ENCODE measurements at places on chromosomes 6 and 20.

DNA sequence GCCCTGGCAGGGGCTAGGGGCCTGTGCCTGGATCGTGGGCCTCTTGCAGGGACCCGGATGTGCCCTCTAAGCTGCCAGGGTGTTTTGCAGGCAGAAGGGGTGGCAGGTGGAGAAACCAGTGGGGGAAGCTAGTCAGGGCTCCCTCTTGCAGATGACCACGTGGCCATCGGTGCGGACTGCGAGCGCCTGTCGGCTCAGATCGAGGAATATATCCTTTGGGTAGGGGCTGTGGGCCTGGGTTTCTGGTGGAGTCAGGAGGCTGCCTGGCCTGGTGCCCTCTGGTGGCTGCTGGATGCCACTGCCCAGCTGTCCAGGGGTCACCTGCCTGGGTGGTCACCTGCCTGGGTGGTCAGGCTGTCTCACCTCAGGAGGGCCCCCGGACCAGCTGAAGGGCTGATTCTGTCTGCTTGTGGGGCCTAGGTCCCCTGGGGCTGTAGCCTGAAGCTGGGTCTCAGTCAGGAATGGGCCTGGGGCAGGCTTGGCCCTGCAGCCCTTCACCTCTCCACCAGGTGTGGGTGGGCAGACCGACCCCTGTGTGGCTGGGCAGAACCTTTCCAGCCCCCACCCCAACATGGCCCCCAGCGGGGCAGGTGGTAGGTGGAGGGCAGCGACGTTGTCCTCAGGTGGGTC lies 6.7 kb downstream of the TCEA2 start:
- peak; percentile 58 for DNase-seq

DNA sequence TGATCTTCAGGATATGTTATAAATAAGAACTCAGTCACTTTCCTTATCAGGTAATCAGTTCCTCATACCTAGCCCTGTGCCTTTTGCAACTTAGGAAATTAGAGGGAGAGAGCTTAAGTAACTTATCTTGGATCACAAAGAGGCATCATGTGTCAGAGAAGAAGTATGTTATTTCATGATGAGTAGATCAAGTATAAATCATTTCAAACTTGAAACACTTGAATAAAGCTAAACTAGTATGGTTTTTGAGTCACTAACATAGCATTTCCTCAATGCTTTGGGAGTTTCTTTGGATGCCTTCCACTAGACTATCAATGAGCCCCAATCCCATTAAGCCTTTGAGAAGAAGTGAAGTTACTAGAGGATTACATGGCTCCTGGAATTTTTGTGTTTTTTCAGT lies 102.6 kb upstream of the TNFAIP3 start:
- no peak for DNase-seq

DNA sequence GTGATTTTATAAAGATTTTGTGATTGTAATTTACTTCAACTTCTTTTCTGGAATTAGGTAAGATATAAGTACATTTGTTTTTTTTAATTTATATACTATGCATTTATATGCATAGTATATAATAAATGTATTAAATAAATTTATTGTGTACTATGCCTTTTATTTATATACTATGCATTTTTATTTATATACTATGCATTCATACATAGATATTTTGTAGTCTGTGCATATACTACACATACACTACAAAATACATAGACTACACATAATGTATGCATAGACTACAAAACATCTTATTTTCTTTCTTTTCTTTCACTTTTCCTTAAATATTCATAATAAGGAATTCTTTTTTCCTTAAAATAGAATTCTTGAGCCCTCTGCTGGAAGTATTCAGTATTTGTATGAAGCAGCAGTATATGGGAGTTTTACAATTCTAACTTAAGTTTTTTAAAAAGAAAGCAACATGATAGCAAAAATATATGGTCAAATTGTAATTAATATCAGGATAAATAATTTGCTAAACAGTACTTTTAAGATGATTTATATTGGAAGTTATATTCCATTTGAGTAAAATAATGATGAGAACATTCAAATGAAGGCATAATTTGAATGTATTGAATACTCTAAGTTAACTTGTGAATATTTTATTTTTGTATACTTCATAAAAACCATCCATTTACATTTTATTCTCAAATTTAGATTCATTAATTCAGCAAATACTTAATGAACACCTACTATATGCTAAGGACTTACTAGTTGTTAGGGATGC lies 129.3 kb downstream of the KLHL32 start:
- DNase-seq = no peak

- DNase-seq = no peak
Observed at GRCh38 chr6:138250053-138250452, 31.8 kb upstream of the PBOV1 start.

DNA sequence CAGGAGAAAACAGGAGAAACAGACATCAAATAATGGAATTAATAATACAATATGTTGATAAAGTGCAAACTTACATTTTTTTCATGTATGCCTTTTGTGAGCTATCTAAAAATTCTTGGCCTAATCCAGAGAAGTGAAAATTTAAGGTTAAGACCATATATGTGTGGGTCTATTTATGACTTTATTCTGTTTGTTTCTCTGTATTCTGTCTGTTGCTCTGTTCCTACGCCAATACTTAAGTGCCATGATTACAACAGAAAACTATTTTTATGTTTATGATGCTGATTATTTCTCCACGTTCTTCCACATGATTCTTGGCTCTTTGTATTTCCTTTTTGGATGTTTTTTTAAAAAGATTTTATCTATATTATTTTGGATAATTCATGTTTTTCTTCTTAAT lies 109.6 kb upstream of the MAP3K4 start:
- DNase-seq = no peak

DNA sequence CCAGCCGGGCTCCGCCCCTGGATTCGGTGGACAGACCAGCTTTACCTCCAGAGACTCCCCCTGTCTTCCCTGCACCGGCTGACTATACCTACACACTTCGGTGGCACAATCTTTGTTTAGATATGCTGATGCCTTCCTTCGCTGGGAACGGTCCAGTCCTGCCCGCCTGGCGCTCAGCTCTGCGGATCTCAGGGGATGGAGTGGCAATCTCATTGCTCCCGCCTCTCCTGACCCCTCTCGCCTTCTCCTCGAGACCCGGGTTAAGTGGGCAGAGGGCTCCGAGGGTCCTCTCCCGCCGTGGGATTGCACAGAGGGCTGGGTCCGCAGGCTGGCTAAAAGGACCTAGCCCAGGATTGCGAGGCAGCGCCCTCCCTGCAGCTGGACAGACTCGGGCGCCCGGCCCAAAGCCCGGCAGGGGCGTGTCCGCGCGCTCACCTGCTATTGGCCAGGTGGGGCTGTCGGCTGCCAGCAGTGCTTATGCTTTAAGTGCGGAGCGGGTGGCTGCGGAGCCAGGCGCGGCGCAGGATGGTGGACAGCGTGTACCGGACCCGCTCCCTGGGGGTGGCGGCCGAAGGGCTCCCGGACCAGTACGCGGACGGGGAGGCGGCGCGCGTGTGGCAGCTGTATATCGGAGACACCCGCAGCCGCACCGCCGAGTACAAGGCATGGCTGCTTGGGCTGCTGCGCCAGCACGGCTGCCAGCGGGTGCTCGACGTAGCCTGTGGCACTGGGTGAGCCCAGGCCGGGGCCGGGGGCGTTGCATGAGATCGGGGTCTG lies at the start of gene GNMT:
GNMT (plus strand) TSS at position 512 of the 777 bp plus-strand sequence; CDS start at position 526, 14 bp downstream.
- DNase-seq = no peak

DNA sequence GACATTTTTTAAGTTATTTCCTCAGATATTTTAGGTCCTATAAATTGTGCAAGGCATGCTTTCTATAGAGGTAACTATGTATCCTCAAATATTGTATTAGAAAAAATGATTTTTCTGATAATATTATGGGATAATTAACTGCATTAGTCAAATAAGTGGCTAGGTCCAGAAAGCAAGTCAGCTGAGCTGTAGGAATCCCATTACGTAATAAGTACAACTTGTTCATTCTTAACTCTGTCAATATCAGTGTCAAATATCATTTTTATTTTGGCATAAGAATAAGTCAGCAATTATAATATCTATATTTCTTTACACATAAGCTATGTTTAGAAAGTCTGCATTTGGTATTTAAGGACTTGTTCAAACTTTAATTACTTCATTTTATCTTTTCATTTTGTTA lies 830.9 kb upstream of the GJE1 start:
- no peak for DNase-seq

- peak; percentile 88 for DNase-seq
Observed at GRCh38 chr6:87907521-87907920, 140.1 kb upstream of the SPACA1 start.

DNA sequence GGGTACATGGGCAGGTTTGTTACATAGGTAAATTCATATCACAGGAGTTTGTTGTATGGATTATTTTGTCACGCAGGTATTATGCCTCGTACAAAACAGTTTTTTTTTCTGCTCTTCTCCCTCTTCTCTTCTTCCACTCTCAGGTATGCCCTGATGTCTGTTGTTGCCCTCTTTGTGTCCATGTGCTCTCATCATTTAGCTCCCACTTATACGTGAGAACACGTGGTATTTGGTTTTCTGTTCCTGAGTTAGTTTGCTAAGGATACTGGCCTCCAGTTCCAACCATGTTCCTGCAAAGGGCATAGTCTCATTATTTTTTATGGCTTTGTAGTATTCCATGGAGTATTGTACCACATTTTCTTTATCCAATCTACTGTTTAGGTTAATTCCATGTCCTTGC lies 65.7 kb downstream of the UNC5CL start:
- DNase-seq = no peak

DNA sequence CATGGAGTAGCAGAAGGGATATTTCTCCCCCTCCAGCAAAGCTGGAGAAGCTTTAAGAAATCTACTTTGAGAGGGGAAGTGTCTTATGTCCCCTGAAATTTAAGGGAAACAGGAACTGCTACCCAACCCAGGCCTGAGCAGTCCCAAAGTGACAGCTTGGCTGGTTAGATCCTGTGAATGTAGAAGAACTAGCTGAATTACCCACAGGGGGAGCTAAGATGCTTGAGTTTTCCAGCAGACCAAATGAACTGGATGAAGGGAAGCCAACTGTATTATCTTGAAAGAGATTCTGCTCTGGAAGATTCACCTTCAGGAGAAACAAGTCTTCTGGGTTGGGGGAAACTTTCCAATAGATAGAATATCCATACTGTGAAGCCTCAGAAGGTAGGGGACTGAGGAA lies 303.3 kb upstream of the MMS22L start:
- DNase-seq = peak; percentile 35

GRCh38 chr20:6559791-6560190 lies 207.7 kb upstream of the BMP2 start:
- no peak for DNase-seq

- no peak for DNase-seq
Observed at GRCh38 chr20:36402708-36403107, 96.6 kb downstream of the DLGAP4 start.

GRCh38 chr6:148525453-148525852 lies 182.8 kb downstream of the SASH1 start:
- DNase-seq = no peak

DNA sequence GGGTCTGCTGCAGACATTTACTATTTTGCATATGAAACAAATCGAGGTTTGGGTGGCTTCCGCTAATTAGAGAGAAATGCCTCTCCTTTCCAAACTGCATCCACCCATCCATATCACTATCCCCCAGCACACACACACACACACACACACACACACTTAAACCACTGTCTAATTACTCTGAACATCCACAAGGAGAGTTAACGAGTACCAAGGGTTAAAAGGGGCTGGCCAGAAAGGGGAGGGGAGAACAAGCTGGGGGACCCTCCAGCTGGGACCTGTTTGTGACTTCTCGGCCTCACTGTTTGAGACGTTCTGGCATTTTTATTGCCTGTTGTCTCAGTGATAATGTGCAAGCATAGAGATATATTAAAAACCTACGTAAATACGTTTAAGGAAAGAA lies 261.2 kb downstream of the FOXC1 start:
- no peak for DNase-seq

DNA sequence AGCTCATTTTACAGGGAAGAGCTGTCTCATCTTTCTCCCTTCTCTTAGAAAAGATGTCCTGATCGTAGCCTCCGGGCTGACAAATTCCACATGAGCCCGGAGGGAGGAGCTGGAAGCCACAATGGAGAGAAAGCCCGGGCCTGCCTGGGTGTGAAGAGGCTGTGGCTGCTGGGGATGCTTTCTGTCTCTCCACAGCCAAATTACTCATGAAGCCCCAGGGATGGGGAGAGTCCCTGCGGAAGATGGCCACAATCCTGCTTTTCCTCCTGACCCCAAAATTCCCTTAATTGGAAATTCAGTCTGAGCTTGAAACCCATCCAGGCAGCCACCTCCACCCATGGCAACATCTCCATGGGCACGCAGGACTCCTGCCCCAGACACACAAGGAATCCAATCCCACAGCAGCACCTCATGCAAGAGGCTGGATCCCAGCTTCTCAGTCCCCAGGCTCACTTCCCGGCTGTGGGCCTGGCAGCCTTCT lies 32.4 kb downstream of the JPH2 start:
- no peak for DNase-seq

GRCh38 chr6:16547587-16547986 lies 213.7 kb downstream of the ATXN1 start:
- DNase-seq = peak; percentile 68

DNA sequence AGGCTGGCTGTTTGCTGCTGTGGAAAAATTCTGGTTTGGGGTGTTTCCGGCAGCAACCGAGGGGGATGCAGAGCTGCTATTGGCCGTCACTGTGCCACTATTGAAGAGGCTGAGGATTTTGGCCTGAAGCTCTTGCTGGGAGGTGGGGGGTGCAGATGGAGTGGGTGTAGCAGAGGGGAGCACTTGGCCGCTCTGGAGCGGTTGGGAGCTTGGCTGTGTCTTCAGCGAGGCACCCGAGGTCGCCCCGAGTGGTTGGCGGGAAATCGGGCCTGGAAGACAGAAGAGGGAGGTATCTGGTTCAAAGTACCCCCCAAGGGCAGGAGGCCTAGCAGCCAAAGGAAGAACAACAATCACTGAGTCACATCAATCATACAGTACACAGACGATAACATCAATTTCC lies 27.1 kb downstream of the NCOA5 start:
- DNase-seq = no peak

DNA sequence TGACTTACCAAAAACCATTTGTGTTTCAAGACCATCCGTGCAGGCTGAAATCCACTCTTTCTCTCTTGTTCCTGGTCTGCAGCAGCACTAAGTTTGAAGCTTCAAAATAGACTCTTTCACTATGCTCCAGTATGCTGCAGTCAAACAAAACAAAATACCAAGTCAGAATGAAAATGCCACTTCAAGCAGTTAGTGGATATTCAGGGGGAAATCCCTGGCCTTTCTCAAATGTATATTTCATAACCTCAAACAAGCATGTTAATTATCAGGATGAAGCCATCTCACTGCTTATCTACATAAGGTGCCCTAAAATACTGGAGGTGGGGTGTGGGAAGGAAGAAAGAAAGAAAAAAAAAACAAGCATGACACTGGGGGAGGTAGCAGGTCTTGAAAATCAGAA lies 103.5 kb downstream of the ATXN1 start:
- DNase-seq = no peak

DNA sequence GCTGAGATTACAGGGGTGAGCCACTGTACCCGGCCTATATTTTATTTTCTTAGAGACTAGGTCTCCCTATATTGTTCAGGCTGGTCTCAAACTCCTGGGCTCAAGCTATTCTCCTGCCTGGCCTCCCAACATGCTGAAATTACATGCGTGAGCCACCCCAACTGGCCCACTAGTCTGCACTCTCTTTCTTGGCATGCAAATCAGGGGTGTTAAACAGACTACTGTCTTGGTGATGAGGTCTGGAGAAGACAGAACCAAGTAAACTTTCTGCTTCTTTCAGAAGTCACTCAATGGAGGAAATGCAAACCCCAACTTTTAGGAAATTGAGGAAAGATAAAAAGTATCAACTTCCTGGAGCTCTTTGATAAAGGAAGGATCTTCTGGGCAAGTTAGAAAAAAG lies 8.0 kb upstream of the TUBB2B start:
- no peak for DNase-seq

GRCh38 chr20:32982617-32983458 lies 21.4 kb downstream of the SUN5 start:
- no peak for DNase-seq
